HFF-Myc (cell line): ENCODE measurements at places on chromosomes 11 and 22.
A peak's percentile ranks its signal among the peaks of the same experiment; 100 is the strongest.

DNA sequence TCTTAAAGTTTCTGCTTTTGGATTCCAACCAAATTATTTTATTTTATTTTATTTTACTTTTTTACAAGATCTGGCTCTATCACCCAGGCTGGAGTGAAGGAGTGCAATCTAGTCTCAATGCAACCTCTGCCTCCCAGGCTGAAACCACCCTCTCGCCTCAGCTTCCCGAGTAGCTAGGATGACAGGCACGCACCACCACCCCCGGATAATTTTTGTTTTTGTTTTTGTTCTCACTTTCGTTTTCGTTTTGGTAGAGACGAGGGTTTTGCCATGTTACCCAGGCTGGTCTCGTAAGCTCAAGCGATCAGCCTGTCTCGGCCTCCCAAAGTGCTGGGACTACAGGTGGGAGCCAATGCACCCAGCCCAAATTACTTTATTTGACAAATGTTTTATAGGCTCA is 219.8 kb downstream of the ETS1 start:
- no peak for DNase-seq

- DNase-seq = no peak
These were observed 1.7 kb downstream of the ADAMTS15 start for GRCh38 chr11:130449996-130450769.

GRCh38 chr11:123421589-123421988 is 8.5 kb upstream of the GRAMD1B start:
- no peak for DNase-seq

GRCh38 chr11:59667812-59668187 is 1.0 kb downstream of the PATL1 start:
- DNase-seq = no peak

- no peak for DNase-seq
These were observed 322.7 kb downstream of the CADM1 start for GRCh38 chr11:115181538-115181937.

- no peak for DNase-seq
These were observed 81.6 kb downstream of the ZC3H12C start for GRCh38 chr11:110174645-110175310.

- DNase-seq = peak; percentile 70
These were observed 56.3 kb upstream of the SLC5A12 start for GRCh38 chr11:26778000-26778757.

DNA sequence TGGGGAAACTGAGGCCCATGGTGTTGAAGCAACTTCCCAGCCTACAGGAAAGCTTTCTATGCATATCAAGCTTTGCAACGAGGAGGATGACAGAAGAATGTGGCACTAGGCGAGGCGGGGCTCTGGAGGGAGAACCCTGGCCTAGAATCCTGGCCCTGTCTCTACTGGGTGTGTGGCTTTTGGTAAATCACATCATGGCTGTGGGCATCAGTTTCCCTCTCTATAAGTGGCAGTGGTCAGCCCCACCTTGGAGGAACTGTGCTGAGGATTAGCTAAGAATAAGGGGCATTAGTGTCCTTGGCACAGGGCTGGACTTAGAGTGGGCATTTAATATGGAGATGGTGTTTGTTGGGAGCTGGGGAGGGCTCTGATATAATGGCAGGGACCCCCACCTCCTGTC is 122.6 kb upstream of the CRYBB3 start:
- no peak for DNase-seq

DNA sequence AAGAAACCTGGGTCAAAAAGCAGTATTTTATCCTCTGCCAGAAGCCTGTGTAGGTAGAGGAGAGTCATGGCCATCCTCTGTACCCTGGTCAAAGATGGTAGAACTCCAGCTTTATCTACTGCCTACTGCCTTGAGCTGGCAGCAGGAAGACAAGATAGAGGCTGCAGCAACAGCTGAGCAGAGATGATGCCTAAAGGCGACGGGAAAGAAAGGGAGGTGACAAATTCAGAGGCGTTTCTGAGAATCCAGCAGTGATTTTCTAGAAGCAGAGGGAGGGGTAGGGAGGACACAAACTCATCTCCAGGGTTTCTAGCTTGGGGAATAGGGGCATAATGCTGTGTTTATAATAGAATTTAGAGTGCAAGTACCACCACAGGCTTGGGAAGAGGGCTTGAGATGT is 15.5 kb upstream of the C1QTNF4 start:
- DNase-seq = no peak

- DNase-seq = no peak
These were observed 4.1 kb upstream of the C11orf24 start for GRCh38 chr11:68275721-68276507.

- peak; percentile 47 for DNase-seq
These were observed 141.2 kb upstream of the TIMP3 start for GRCh38 chr22:32660292-32660691.

DNA sequence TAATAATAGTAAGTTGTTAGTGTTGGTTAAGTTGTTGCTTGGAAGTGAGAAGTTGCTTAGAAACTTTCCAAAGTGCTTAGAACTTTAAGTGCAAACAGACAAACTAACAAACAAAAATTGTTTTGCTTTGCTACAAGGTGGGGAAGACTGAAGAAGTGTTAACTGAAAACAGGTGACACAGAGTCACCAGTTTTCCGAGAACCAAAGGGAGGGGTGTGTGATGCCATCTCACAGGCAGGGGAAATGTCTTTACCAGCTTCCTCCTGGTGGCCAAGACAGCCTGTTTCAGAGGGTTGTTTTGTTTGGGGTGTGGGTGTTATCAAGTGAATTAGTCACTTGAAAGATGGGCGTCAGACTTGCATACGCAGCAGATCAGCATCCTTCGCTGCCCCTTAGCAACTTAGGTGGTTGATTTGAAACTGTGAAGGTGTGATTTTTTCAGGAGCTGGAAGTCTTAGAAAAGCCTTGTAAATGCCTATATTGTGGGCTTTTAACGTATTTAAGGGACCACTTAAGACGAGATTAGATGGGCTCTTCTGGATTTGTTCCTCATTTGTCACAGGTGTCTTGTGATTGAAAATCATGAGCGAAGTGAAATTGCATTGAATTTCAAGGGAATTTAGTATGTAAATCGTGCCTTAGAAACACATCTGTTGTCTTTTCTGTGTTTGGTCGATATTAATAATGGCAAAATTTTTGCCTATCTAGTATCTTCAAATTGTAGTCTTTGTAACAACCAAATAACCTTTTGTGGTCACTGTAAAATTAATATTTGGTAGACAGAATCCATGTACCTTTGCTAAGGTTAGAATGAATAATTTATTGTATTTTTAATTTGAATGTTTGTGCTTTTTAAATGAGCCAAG is 2.7 kb downstream of the NEAT1 start:
- DNase-seq = no peak

- DNase-seq = no peak
These were observed 80.0 kb downstream of the CD44 start for GRCh38 chr11:35218956-35219355.

GRCh38 chr11:122069707-122070360 is 46.2 kb downstream of the BLID start:
- DNase-seq = no peak

- DNase-seq = no peak
These were observed 1.4 kb downstream of the NUDT22 start for GRCh38 chr11:64227405-64227956.

GRCh38 chr11:73429121-73429750 is 53.0 kb downstream of the RELT start:
- DNase-seq = no peak

- no peak for DNase-seq
These were observed 32.2 kb downstream of the ARAP1 start for GRCh38 chr11:72720047-72720446.

DNA sequence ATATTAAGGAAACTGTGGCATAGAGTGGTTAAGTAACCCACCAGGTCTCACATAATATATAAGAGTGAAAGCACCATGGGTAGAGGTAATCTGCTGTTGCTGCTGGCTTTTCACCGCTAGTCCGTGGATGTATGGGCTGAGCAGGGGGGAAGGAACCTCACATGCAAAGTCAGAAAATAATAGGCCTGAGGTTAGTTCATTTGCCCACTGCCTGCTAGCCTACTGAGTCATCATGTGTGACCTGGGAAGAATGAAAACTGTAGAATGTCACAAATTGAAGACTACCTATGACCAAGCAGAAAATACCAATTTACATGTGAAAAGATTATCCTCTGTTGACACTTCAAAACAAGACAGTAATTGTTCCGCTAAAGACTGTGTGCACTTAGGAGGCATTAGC is 560.1 kb upstream of the FAT3 start:
- DNase-seq = no peak

- DNase-seq = no peak
These were observed 327.7 kb downstream of the DLG2 start for GRCh38 chr11:85299258-85299942.

GRCh38 chr11:28756977-28757376 is 648.8 kb downstream of the METTL15 start:
- no peak for DNase-seq

GRCh38 chr11:16797776-16798175 is 59.3 kb downstream of the C11orf58 start:
- DNase-seq = no peak

GRCh38 chr11:126456783-126457542 is 101.5 kb downstream of the ST3GAL4 start:
- DNase-seq = no peak

- no peak for DNase-seq
These were observed 1041.3 kb downstream of the OPCML start for GRCh38 chr11:132490978-132491377.

GRCh38 chr11:27429761-27430393 is 42.7 kb downstream of the LGR4 start:
- DNase-seq = no peak

DNA sequence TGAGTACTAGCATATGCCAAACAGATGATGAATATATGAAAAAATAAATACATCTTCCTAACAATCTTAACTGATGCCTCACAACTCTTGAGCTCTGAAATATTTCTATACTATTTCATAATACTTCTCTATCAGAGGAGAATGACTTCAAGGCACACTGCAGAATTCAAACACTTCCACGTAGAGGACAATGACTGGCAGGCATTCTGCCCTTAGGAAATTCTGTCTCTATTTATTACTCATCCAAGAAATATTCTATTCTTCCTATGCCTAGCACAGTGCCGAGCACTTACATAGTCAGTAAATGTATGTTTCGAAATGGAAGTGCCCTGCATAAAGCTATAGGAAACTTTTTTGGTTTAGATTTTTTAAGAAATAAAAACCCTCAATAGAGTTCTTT is 809.1 kb downstream of the DLG2 start:
- DNase-seq = no peak

DNA sequence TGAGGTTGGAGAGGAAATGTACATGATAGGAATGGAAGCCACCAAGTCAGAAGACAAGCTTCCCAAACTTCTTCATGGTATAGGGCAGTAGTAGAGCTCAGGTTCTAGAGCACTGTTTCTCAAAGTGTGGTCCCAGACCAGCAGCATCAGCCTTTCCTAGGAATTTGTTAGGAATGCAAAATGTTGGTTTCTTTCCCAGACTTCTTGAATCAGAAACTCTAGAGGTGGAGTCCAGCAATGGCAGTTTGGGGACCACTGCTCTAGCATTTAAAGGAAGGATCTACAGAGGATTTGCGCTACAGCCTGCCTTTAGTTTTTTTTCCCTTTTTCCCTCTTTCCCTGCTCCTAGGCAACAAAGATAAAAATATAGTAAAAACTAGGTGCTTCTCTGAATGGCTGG is 17.0 kb upstream of the MMP12 start:
- DNase-seq = no peak

DNA sequence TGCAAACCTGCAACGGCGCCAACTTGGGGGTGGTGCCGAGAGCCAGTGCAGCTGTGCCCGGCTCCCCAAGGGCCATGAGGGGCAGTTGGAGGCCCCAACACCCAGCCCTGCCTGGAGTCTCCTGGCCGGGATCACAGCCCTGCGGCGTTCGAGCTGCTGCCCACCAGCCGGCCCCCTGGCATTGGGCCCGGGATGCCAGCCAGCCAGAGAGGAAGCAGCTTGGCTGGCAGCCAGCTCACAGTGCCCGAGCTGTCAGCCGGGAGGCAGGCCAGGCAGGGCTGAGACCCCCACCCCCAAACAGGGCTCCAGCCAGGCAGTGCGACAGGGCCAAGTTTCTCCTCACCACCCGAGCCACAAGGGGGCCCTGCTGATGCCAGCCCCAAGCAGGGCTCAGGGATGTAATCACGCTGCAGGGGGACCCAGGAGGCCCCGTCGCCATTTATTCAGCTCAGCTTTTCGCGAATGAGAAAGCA is 26.0 kb upstream of the TCF20 start:
- DNase-seq = no peak
